GM18507 (cell line): ENCODE measurements at places on chromosomes 3 and 15.

DNA sequence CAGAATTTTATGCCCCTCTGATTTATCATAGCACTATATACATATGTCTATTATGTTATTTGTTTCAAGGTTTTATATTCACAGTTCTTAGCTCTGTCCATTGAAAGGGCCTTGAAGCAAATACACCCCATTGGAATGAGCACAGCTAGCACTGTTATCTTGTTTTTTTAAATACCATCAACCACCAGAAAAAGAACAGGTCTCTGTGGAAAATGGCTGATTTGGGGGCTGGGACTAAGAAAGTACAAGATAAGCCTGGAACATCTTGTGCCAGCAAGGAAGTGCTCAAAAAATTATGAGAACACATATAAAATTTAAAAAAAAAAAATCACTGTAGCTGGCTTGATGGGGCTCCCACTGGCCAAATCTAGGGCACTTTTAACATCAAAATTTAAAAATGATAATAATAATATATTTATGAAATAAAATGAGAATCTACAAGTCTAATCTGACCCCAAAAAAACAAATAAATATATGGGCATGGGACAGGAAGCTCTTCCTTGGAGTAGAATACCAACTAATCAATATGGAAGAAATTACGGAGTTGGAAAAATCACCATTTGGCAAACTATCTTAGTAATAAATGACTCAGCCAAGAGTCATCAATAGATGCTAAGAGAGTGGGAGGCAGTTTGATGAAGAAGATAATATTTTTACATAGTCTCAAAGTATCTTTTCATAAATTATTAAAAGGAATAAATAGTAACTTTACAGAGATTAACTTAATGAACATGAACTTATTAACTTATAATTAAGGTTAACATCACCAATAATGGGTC lies 20.5 kb downstream of the IFT80 start:
- no peak for DNase-seq

DNA sequence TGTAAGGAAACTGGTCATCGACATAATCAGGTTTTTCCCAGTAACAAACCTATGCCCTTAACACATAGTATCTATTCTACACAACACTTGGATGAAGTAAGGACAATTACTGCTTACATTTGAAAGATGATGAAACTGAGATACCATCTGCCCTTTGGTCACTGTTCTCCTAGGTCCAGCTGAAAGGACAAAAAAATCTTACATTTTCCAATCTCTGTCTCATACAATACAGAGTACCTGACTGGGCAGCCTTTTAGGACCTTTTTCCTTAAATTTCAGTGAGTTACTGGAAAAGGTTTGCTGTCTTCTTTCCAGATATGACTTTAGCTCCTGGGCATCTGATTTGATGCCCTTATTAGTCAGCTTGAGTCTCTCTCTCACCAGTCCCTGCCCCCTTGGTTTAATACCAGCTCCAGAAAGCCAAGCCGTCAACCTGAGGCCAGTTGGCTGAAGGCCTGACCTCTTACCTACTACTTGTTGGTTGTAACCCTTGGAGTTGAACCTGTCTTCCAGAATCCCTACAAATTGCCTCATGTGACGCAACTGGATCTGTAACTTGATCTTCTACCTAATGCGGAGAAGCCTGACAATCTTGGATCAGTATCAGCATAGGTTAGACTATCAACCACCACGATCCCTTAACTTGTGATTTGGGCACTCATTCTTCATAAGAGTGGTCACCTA lies 355.3 kb upstream of the ZNF385D start:
- no peak for DNase-seq

- DNase-seq = no peak
Observed at GRCh38 chr3:125085166-125085565, 29.4 kb upstream of the HEG1 start.

DNA sequence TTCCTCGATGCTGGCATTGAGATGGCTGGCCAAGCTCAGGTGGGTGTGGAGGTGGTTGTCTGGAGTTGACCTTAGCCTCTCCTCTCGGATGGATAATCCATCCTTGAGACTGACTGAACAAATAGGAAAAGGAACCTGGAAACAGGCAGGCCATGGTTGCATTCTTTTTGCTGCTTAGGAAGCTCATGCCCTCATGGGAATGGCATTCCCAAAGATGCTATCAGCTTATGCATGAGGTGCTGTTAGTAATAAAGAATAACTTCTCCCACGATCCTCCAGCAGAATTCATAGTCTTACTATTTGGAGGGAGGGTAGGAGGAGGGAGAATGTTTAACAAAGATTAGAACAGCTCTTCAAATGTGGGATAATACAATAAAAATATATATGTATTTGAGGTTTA lies 303.0 kb upstream of the TPM1 start:
- no peak for DNase-seq

GRCh38 chr3:72036899-72037298 lies 252.0 kb upstream of the PROK2 start:
- DNase-seq = no peak

DNA sequence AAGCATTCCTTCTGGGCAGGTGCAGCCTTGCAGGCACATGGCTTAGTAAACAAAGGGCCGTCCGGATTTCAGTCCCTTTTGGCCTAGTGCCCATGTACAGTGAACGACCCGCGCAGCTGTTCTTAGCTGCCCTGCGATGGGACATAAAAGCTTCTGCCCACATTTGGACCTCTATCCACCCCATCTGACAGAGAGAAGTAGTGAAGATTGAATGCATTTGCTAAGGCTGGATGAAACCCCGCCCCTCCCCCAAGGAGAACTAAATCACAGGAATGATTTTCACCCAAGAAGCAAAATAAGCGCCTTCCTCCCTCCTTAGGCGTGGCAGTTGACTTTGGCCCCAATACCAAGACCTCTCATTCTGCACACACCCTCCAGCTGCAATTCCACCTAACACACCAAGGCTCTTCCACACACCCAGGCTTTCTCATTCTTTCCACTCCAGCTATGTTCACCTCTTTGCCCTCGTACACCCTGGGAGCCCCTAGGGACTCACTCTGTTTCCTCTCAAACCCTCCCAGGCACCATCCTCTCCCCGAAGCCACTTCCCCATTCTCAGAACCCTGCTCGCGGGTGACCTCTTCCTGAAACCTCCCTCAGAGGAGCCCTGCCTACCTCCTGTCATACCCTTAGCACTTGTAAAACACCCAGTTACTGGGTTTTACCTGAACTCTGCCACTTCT lies 14.1 kb upstream of the HRH1 start:
- DNase-seq = peak; percentile 43

DNA sequence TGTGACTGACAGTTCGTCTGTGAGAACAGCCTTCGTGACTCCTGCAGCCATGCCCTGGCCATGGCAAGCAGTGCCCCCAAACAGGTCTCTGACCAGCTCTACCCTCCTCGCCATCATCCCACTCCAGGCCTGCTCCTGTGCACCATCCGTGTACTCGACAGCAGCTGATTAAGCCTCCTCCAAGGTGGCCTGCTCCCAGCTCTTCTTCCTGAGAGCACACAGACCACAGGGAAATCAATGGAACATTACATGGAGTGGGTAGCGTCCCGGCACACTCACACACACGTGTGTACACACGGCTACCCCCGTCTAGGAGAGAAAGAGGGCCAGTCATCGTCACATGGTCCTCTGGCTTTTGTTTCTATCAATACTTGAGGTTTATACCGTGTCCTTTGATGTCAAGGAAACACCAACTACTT lies 21.1 kb downstream of the ANXA2 start:
- no peak for DNase-seq

DNA sequence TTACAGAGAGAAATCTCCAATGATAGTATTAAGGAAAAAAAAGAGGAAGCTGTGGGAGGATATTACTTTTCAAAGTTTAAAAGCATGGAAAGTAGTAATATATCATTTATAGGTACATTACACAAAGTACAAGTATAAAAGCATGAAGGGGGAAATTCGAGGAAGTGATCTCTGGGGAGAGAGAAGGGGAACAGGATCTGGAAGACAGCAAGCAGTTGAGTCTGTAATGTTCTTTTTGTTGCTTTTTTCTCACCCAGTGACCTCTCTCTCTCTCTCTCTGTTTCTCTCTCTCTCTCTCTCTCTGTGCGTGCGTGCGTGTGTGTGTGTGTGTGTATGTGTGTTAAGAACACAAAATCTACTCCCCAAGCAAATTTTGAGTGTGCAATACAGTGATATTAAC lies 10.2 kb downstream of the C3orf20 start:
- no peak for DNase-seq

GRCh38 chr15:21261396-21261964 lies 178.8 kb downstream of the POTEB3 start:
- no peak for DNase-seq
